ENCODE measurements at places on chromosomes 3 and 15.

DNA sequence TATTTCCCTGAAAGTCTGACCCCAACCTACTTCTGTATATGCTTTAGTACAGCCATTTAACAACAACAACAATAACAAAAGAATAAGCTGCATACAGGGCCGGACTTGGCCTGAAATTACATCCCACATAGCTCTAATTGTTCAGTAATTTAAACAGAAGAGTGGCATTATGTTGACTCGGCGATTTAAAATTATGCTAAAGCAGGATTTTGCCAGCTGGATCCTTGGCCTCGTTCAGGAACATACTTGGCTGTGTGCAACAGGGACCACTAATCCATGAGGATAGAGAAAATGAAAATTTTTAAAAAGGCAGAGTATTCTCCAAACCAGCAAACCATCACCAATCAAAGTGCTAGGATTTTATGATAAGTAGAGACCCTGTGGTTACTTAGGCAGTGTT, 433.1 kb upstream of the RBMS3 start:
- no peak for DNase-seq

DNA sequence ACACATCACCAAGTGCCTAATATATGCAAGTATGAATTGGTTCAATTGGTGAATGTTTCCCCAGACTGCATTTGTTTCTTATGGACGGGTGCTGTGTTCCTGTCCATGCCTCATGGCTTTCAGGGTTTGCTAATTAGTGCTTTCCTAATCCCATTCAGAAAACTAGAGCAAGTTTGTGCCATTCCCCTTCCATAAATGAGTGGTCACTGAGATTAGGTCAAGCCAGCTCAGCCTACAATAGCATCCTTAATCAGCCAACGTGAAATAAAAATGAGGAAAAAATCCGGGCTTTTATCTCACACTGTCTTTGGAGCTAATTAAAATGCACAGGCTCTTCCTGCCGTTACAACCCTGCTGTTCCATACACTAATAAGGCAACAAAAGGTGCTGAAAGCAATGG, 788.8 kb downstream of the ROBO1 start:
- DNase-seq: no peak

GRCh38 chr3:11554666-11555065, 89.0 kb downstream of the VGLL4 start:
- DNase-seq: no peak

DNA sequence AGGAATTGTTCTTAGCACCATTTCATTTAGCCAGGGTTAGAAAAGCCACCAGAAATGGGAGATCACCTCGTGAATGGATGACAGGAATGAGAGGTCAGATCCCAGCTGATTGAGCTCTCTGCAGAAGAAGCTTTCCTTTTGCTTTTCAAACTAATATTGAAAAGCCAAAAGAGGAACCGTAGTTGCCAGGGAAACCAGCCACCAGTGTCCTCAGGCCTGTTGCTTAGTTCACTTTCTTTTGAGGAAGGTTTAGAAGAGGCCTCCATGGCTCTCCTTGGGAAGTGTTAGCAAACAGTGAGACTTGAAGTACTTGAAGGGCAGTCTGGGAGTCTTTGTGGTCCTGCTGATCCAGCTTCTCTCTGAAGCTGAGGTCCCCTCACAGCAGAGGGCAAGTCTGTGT, 7.4 kb upstream of the CCK start:
- DNase-seq: no peak

DNA sequence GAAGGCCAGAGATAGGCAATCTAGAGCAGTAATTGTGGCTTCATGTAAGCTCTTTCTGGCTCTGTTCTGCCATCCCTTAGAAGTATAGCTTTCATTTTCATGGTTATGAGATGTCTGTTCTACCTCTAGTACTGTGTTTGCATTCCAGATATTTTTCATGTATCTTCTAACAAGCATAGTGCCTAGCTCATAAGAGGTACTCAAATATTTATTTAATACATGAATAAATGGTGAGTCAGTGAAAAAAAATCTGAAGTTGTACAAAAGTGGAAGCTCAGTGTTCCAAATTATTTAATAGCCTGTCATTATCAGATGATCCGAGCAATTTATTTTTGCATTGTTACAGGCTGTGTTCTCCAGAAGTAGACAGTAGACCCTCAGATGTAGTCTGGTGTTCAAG, 64.3 kb downstream of the OXSM start:
- no peak for DNase-seq
